ENCODE measurements at places on chromosomes 6 and 20.
A peak's percentile ranks its signal among the peaks of the same experiment; 100 is the strongest.

DNA sequence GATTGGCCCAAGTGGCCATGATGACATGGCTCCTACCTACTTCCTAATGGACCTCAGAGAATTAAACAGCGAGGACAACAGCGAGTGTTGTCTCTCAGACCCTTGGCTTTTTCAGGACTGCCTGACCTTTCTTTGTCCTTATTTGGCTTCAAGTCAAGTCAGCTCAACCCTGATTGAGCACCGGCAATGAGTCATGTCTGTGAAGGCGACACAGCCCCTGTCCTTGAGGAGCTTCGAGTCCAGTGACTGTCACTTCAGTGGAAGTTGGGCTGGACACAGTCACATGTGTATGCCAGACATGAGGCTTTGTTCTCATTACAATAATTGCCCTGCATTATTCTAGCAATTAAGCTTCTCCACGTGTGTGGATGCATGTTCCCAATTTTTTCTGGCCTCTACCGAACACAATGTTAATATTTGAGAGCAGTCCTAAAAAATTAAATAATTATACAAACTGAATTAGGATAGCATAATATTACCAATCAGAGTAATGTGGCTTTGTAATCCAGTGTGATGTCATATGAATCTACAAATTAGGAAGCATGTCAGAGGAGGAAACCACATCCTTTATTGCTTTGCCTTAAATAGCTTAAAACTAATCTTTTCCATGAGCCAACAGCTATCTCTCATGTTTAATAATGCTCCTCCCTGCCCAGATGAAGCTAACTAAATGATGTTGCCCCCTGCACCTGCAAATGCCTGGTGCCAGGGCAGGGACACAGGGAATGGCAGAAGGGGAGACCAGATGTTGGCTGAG, 178.6 kb downstream of the CDH26 start:
- DNase-seq, result no peak

DNA sequence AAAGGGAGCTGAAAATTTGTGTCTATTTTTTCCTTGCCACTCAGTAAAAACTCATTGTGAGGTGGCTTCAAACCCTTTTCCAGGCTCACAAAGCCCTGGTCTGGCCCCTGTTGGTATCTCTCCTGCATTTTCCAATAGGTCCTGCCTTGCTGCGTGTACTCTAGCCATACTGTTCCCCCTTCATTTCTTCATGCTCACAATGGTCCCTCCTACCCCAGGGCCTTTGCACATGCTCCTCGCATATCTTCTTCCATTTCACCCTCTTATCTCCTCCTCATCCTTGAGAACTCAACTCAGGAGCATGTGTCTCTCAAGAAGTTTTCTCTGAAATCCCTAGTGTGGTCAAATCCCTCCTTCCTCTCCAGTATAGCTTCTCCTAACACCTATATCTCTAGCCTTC, 186.6 kb downstream of the MBOAT1 start:
- no peak for DNase-seq

- no peak for DNase-seq
Observed at GRCh38 chr6:25196464-25196863, 82.7 kb upstream of the CARMIL1 start.

GRCh38 chr6:134295953-134296553, 21.9 kb downstream of the SGK1 start:
- peak; percentile 99 for DNase-seq
